ENCODE measurements at places on chromosomes 13 and 19.

- DNase-seq = no peak
- no peaks in the 10 kb centered on the region for H3K36me3 ChIP-seq
- no peaks in the 10 kb centered on the region for H3K27me3 ChIP-seq
These were observed 1379.8 kb upstream of the ATXN8OS start for GRCh38 chr13:68727798-68728197.

- no peak overlapping the region for H3K4me3 ChIP-seq
- peaks cover 63% of the 10 kb centered on the region for H3K4me1 ChIP-seq
- peaks cover 11% of the 10 kb centered on the region for H3K36me3 ChIP-seq
- H3K27me3 ChIP-seq = no peaks in the 10 kb centered on the region
- no peak for DNase-seq
- no peak overlapping the region for H3K27ac ChIP-seq
These were observed 16.6 kb downstream of the RFX1 start for GRCh38 chr19:13989487-13989886.

DNA sequence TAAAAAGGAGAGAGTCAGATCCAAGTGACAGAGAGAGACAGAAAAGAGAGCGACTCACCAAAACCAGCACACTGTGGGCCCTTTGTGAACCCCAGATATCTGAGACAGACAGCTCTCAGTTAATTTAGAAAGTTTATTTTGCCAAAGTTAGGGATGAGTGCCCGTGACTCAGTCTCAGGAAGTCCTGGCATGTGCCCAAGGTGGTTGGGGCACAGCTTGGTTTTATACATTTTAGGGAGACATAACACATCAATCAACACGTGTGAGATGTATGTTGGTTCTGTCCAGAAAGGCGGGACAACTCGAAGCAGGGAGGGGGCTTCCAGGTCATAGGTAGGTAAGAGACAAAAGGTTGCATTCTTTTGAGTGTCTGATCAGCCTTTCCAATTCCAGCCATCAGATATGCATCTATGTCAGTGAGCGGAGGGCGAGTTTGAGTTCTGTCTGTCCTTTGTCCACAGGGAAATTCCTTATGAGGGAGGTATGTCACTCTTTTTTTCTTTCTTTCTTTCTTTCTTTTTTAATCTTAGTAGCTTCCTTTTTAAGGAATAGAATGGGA is 37.2 kb upstream of the ATP11A start:
- H3K36me3 ChIP-seq = no peaks in the 10 kb centered on the region
- H3K27me3 ChIP-seq = no peaks in the 10 kb centered on the region
- no peak for DNase-seq
- no peak overlapping the region for H3K27ac ChIP-seq
- no peaks in the 10 kb centered on the region for H3K4me1 ChIP-seq
- no peak overlapping the region for H3K4me3 ChIP-seq

DNA sequence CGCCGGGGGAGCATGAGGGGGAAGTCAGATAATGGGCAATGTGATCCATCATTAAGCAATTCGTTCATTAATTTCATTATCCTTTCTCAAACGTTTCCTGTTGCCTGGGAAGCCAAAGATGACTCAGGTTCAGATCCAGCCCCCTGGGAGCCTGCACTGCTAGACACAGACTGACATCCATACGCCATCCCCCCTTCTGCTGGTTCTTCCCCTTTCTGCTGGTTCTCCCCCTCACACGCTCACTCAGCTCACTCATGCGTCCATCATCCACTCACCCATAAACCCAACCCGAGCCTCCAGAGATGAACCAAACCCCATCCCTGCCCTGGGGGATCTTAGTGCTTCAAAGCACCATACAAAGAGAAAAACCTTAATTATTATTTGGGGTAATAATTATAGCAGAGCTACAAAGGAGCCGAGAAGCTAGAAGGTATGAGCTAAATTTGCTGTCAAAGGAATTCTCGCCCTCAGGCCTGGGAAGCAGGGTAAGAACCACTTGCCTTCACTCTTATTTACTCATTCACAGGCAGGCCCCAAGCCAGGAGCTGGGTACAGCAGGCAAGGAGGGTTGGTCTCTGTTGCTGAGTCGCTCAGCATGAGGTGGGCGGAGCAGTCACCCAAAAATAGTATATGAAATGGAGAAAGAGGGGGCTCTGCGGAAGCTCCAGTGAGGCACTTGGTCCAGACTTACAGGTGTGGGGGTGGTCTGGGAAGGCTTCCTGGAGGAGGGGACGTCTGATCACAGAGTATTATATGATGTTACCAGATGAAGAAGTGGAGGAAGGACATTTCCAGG is 7.0 kb upstream of the ZNF444 start:
- H3K27ac ChIP-seq = no peak overlapping the region
- H3K4me1 ChIP-seq = no peaks in the 10 kb centered on the region
- H3K27me3 ChIP-seq = no peaks in the 10 kb centered on the region

DNA sequence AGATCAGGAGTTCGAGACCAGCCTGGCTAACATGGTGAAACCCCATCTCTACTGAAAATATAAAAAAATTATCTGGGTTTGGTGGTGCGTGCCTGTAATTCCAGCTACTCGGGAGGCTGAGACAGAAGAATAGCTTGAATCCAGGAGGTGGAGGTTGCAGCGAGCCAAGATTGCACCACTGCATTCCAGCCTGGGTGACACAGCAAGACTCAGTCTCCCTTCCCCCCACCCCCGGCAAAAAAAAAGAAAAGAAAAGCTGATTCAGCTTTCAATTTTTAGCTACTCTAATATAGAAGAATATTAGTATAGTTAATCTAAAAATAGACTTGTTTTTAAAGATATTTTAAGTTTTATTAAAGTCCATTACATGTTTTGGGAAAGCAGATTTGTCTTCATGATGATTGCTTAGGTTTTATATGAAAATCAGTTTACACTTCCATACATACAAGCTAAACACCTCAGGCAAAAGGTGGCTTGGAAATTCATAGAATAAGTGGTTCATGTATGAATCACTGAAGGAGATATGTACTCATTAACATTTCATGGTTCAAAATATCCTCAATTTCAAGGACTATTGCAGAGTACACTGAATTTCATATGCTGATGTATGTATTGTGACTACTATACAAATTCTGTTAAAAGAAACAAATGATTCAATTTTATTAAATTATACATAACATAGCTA is 165.2 kb downstream of the TDRD3 start:
- DNase-seq = no peak
- H3K4me1 ChIP-seq = no peaks in the 10 kb centered on the region
- no peaks in the 10 kb centered on the region for H3K36me3 ChIP-seq

Measured in CD8-positive, alpha-beta memory T cell (primary cell).